ENCODE measurements at places on chromosomes 6 and 20. TPM values are rescaled to one million over a fixed set of nuclear protein-coding genes. Genes with fewer than 3 reads are reported as not detected.

DNA sequence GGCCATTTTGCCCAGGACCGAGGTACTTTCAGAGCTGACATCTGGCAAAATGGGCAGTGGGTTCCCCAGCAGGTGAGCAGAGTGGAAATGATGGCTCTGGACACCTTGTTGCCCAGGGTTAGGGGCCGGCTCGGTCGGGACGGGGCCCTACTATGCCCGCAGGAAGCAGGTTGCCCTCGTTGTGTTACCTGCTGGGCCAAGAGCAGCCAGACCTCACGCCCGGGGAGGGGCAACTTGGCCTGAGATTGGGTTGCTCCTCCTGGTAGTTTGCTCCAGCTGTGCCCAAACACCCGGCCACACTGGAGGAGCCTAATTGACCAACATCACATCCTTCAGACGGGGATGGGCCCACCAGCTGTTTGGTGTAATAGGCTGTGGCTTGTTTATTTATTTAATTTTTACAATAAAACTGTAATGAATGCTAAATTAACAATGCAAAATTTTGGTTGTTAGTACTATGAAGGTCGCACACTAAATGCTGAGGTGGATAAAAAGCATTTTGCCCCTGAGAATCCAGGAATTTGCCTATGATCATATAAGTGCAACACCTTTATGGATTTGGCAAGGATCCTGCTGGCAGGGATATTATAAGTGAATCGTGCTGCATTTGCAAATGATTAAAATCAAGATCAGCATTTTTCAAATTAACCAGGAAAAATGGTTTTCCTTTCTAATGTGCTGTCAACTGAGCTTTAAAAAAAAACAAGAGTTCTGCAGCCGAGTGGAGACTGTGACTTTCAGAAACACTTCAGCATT lies 26.6 kb upstream of the PCMTD2 start:
- DNase-seq = no peak

- peak; percentile 71 for DNase-seq
These were observed 251.1 kb upstream of the TBX18 start for GRCh38 chr6:85015396-85015990.

DNA sequence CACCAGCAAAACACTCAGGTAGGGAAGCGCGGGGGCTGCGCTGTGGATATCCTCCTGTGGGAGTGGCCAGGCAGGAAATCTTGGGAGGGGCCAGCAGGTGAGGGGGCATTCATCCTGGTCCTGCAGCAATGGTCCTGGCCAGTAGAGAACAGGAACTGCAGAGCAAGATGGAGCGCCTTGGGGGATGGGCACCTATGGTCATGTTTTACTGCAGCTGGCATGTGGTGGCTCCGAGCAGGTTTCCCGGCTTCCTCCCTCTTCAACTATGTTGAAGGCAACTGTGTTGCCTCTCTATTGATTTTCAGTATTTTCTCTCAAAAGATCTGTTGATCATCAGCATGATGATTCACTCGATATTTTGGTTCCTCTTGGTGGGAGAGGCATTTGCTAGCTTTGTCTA lies 70.9 kb downstream of the SNAP91 start:
- DNase-seq = no peak

DNA sequence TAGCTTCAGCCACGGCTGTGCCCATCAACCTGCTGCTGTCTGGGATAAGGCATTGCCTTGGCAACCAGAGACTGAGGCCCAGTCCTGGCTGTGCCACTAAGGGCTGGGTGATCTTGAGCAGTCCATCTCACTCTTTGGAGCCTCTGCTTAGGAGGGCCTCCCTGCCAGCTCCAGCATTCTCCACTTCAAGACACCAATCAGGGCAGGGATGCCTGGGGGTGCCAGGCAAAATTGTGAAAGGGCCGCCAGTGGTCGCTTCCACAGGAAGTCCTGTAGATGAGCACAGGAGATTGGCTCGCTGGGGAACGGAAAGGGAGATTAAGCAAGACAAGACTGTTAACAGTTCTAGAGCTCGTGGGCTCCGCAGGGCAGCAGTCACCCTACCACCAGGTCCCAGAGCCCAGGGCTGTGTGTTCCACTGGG lies at the start of gene RAB44:
Gene RAB44, plus strand, starts transcription at position 346 of the 423 bp plus-strand sequence. CDS start 6,410 bp downstream, outside the sequence.
- no peak for DNase-seq

Gene GLP1R
- 1.6 TPM for total RNA-seq

DNA sequence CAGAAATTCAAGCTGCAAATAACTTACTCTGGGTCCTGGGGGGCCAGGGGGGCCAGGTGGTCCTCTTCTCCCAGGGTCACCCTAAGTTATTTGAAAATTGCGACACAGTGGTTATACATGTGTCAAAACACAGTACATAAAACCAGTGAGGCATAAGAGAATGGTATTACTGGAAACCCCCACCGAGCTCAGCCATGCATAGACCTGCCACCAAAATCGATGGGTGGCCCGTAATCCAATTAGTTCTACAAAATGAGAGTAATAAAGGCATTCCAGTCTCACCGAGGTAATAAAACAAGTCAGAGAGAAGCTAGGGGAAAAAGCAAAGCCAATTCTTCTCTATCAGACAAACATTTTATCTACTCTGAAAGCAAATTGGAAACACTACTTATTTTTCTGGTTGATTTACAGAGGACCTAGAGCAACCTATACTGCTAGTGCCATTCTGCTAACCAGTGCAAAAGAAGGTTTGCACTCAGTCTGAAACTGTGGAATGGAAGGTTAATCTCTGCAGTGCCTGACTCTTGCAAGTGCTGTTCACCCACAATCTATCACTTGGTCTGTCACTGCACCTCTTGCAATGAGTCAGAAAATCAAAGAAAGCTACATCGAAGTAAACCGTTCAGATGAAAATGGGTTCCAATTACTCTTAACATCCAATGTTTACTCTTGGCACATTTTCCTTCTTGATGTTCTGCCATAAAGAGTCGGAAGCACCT lies 32.4 kb downstream of the COL9A1 start:
- DNase-seq = no peak

- no peak for DNase-seq
These were observed 1.5 kb upstream of the ASF1A start for GRCh38 chr6:118892355-118892991.

Gene HNF4A
- total RNA-seq = 19.9 TPM

GRCh38 chr6:63458480-63459115 lies 113.7 kb upstream of the LOC128125822 start:
- no peak for DNase-seq

DNA sequence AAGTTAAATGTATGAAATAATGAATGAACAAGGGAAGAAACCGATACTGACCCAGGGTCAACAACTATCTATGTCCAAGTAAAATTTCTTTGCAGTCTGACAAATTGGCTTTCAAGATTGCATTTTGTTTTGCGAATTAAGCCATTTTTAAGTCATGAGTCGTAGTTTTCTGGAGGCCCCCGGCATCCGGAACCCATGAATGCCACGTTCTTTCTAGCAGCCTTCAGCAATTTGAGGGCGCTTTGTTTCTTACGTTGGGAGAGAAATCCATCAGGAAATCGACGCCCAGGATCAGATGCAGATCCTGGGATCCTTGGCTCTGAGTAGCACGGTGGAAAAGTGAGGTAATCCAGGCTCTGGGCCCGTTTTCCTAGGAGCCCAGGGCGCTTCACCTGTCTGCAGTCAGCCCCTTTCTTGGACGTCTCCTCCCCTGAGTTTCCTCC lies 309 bp upstream of the ABRACL start:
- no peak for DNase-seq

Data from type B pancreatic cell (in vitro differentiated cells).